Thoracic aorta (tissue), 2 donors: ENCODE measurements at places on chromosomes 12 and 14.

GRCh38 chr14:69713993-69714679 lies 52.8 kb upstream of the SRSF5 start:
- DNase-seq = no peak

GRCh38 chr14:31228533-31228932 lies 20.9 kb upstream of the HECTD1 start:
- DNase-seq = no peak

GRCh38 chr12:116455540-116456329 lies 103.4 kb upstream of the MAP1LC3B2 start:
- peak; percentile 90 for DNase-seq

DNA sequence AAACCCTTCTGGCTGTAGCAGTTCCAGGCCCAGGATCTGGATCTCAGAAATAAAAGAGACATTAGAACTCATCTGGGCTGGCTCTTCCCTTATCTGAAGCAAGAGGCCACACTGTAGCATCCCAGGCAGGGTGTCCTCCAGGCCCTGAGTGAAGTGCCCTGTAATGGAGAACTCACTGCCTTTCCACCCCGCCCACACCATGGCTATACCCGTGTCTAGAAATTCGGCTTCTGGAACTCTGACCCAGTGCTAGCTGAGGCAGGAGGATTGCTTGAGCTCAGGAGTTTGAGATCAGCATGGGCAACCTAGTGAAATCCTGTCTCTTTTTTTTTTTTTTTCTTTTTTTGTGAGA lies 23.5 kb upstream of the PLEKHG3 start:
- DNase-seq = no peak

GRCh38 chr14:25484906-25485305 lies 435.0 kb upstream of the STXBP6 start:
- no peak for DNase-seq

- no peak for DNase-seq
These were observed 127.7 kb downstream of the SLC16A7 start for GRCh38 chr12:59723520-59723919.

- DNase-seq = no peak
These were observed 345.9 kb downstream of the DPF3 start for GRCh38 chr14:72547999-72548398.

DNA sequence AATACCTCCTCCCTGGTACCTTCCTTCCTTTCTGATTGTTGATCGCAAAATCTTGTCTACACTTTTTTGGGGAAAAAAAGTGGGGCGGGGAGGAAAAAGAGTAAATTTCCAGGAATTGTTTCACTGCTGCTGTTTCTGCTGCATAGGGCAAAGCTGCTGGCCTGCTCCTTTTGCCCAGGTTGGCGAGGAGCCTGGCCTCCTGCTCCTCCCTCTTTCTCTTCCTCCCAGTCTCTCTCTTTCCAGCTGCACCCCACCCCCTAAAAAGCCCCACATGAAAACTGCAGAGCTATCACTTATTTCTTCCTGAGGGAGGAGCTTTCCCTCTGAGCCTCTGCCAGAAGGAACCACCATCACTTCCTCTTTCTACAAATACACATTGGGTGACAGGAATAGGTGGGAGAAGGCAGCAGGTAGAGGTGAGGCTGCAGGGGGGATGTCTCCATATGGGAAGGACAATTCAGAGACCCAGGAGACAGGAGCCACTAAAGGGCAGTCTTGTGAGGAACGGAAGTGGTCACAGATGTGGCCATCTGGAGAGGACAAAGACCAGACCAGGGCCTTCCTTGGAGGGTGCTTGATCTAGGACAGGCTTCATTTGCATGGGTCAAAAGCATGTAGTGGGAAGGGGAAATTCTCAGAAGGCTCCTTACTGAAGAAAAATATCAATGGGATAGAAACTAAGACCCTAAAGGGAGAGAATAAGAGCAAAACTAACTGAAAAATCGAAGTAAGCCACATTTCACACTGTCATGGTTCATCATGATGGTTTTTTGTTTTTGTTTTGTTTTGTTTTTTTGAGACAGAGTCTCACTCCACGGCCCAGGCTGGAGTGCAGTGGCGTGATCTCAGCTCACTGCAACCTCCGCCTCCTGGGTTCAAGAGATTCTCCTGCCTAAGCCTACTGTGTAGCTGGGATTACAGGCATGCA lies 14.8 kb downstream of the ZBTB39 start:
- no peak for DNase-seq

- DNase-seq = no peak
These were observed 240.0 kb upstream of the AMIGO2 start for GRCh38 chr12:47319746-47320145.

DNA sequence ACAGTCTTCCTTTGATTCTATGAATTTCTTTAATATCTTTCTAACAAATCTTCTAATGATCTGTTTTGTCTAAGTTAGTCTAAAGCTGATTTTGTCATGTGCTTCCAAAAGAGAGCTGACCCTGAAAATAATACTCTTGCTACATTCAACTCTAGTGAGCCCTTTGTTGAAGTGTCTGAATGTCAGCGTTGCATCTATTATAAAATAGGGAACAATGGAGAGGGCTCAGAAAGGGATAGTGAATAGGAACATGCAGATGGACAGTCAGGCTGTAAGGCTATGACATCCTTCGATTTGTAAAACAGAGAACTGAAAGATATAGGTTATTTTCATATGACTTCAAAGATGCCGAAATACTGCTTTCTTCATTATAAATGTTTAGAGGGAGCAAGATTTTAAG lies 304.5 kb downstream of the GALC start:
- DNase-seq = no peak

DNA sequence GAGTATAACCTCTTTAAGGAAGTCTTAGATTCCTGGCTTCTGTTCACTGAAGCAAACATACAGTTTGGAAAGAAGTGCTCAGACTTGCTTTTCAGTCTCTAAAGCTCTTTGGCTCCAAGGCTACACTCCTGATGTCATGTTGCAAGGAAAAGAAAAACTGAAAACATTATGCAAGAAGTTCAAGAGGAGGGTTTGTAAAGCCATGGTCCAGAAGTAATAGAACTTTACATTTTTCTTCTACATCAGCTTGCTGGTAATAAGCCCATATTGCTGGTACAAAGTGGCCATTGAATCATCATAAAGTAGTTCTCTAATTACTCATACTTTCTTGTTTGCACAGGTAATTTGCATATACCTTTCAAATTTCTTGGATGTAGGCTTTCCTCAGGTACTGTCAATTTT lies 83.6 kb downstream of the BBS10 start:
- no peak for DNase-seq

DNA sequence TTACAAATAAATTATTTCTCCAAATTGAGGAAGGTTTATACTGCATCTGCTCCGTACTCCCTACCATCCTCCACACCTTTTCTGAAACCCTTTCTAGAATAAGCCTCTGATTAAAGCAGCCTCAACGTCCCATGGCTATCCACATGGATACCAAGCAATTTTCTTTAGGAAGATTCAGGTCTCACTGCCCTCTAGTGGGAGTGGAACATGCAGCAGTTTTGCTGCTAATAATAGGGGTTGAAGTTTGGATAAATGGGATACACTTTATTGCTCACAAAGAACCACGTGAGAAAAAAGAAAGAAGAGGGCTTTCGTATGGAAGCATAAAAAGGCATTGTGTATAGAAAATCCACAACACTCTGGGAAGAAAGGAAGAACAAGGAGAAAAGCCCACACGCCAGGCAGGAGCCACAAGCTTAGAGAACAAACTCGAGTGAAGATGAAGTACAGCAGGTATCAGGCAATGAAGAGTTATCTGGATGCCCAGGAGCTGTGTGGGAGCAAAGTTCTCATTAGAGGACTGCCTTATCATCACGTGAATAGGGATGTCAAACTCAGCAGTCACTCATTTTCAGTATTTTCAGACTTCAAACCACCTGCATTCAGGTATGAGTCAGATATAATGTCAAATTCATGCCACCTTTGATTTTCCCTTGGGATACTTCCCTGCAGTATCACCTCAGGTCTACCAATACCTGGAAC lies 45.8 kb downstream of the CCER1 start:
- DNase-seq = no peak

DNA sequence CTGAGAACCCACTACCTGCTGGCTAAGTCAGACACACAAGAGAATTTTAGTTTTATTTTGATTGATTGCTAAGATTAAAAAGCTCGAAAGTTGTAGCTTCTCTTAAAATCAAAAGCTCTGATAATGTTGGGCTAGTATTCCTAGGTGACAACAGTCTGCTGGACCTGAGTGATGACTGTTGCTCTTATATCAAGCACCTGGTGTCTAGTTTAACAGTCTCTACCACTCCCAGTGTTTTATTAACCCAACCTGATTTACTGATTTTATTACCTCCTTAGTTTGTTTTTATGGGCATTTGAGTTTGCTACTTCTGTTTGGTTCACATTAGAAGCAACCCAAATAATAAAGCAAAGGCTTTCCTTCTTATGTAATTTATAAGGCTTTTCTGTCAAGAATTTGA lies 41.8 kb downstream of the ATP6V1D start:
- DNase-seq = no peak

GRCh38 chr12:16454481-16454880 lies 107.0 kb downstream of the MGST1 start:
- DNase-seq = no peak

GRCh38 chr12:114679942-114680341 lies 4.0 kb downstream of the TBX3 start:
- no peak for DNase-seq

- DNase-seq = no peak
These were observed 850 bp upstream of the ZNF385A start for GRCh38 chr12:54385251-54385914.

DNA sequence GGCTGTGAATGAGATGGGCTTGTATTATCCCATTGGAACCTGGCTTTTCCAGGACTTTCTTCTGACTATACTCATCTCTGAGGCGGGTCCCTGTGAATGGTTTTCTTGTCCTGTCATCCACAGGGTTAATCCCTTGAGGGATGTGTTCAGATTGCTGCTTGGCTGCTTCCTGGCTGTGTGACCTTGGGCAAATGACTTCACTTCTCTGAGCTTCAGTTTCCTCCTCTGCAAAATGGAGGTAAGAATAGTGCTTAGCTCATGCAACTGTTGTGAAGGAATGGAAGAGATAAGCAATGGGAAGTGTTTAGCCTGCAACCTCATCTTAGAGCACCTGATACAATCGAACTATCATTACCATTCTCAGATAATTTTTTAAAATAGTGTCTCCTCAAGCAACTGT lies 32.1 kb upstream of the PPP1CC start:
- DNase-seq = no peak

- DNase-seq = no peak
These were observed 12.7 kb upstream of the SVOP start for GRCh38 chr12:109033239-109034196.

DNA sequence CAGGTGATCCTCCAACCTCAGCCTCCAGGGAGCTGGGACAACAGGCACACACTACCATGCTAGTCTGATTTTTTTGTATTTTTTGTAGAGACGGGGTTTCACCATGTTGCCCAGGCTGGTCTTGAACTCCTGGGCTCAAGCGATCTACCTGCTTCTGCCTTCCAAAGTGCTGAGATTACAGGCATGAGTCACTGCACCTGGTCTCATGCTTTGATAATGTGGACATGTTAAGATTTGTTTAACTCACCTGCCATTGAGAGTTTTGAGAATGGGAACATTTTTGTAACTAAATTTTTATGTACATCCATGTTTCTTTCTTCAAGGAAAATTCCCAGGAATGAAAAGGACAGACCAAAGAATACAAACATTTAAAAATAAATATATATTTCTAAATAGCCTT lies 121.2 kb downstream of the MIPOL1 start:
- DNase-seq = no peak

DNA sequence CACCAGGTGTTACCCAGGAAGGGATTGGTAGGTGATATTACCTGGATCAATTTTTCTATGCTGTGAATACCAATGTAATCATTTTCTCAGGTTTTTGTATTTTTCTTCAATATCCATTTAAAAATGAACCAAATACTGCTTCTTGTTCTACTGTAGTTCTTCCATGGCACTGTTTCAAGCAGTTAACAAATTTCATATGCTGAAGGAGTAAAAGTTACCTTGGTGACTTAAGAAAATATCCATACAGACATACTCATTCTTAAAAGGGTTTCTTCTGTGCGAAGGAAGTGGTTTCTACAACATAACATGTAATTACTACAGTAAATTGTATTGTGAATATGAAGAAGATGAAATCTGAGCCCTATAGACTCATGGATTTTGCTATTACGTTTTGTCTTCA lies 222.5 kb downstream of the TMEM117 start:
- DNase-seq = no peak

GRCh38 chr12:111454716-111455447 lies 49.2 kb downstream of the SH2B3 start:
- DNase-seq = no peak

GRCh38 chr12:69885658-69886057 lies 60.6 kb downstream of the MYRFL start:
- DNase-seq = no peak

- DNase-seq = no peak
These were observed 20.2 kb downstream of the TCHP start for GRCh38 chr12:109920261-109920780.

DNA sequence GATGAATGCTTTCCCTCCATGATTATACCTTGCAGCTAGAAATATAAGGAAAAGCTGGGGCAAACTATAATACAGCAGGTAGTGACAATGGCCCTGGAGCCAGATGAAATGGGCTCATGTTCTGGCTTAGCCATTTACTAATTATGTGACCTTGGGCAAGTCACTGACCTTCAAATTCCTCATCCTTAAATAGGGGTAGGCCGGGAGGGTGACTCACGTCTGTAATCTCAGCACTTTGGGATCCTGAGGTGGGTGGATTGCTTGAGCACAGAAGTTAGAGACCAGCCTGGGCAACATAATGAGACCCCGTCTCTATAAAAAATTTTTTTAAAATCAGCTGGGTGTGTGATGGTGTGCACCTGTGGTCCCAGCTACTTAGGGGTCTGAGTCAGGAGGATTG lies 155.4 kb downstream of the C12orf75 start:
- no peak for DNase-seq

DNA sequence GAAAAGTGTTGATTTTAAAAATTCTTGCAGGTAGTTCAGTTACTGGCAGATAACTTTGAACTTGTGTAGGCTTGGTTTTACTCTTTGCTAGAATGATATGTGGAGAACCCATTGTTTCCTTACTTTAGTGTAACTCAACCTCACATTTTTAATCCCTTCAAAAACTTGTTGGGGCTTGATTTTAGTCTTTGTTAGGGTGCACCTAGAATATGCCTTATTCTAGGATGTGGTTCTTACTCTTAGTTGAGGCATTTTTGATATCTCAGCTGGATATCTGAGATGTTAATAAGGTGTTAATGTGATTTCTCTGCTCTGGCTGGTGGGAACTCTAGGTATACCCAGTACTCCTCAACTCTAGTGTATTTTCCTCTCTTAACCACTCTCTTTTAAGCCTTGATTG lies 10.0 kb downstream of the MNAT1 start:
- DNase-seq = no peak
